Posterior vena cava (tissue), 2 donors: ENCODE measurements at places on chromosomes 5 and 9. TPM values are rescaled to one million over a fixed set of nuclear protein-coding genes. Genes with fewer than 3 reads are reported as not detected.

The KCNIP1 gene
- 0.79 TPM for total RNA-seq

The PRUNE2 gene
- total RNA-seq, result 477 TPM

The HEMGN gene
- 0.83 TPM for total RNA-seq

The CRB2 gene
- total RNA-seq, result not detected

The SLC6A3 gene
- 0.19 TPM for total RNA-seq

DNA sequence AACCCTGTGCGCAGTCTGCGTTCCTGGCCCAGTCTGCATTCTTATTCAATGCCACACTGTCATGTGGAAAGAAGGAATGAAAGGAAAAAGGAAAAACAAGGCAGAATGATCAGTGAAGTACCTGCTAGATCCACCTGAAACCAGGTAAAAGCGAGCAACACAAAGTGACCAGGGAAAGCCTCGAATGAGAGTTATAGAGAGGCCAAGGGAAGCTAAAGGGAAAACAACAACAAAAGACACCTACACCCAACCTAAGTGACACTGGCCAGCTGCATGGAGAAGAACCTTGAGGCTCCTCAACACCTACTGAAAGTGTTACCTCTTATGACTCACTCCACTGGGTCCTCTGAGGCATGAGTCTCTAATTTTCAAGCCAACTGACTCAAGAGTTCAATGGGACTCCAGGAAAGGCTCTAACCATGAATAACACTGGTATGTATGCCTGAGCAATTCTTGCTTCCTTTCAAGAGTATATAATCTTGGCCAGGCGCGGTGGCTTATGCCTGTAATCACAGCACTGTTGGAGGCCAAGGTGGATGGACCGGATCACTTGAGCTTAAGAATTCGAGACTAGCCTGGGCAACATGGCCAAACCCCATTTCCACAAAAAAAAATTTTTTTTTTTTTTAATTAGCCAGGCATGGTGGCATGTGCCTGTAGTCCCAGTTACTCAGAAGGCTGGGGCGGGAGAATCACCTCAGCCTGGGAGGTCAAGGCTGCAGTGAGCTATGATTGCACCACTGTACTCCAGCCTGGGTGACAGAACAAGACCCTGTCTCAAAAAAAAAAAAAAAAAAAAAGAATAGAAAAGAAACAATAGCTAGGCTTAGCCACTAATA lies 29.0 kb downstream of the MTMR12 start:
- DNase-seq, result no peak

DNA sequence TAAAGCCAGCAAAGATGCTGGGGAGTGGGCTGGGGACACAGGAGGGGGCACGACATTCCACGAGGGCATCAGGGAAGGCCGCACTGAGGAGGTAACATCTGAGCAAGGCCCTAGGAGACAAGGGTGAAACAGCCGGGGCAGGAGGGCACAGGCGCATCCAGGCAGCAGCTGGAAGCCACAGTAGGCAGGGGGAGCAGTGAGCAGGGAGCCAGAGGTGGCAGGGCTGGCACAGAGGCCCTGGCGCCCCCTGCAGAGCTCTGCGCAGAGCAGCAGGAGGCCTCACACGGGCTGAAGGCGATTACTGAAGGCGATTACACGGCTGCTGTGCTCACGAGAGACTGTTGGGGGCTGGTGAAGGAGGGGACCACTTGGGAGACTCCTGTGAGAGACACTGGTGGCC lies 15.4 kb downstream of the LMAN2 start:
- peak; percentile 55 for DNase-seq

DNA sequence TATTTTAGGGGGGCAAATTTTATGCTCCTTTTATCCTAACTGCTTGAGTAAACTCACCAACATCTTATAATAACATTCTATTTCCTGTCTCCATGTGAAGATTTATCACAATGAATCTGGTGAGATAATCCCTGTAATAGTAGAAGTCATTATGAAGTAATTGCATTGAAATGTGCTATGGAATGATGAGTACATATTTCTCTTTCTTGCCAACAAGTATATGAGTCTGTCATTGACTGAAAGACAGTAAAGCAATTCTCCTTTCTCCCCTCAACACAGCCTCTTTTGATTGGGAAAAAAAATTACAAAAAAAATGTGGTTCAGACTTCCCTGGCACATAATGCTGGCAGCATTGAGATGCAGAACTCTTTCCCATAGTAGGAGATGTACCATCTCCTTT lies 459.2 kb upstream of the RGMB start:
- DNase-seq, result no peak

GRCh38 chr5:102670224-102670836 lies 84.8 kb upstream of the PAM start:
- DNase-seq, result no peak

- no peak for DNase-seq
These were observed 11.8 kb downstream of the SPARC start for GRCh38 chr5:151674626-151675610.

GRCh38 chr9:77764894-77765780 lies 117.0 kb upstream of the GNA14 start:
- DNase-seq, result no peak

GRCh38 chr5:61702784-61703183 lies 370.7 kb downstream of the ZSWIM6 start:
- no peak for DNase-seq

GRCh38 chr5:43421450-43422133 lies 9.4 kb upstream of the CCL28 start:
- no peak for DNase-seq

DNA sequence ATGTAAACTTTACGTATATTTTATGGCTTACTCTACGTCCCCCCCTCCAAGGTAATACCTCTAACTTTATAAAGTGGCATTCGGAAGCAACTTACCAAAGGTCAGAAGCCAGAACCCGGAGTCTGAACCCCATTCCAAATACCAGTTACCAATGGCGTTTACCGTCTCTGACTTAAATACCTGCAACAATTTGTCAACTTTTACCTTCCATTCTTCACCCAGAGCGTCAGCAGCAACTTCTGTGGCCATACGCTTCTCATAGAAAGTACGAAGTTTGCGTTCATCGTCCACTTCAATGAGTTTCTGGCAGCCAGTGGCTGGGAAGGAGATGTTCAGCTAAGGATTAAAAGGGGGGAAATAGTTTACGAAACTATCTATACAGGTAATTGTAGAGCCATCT lies 753 bp downstream of the RPS6 start:
- no peak for DNase-seq

GRCh38 chr5:131525805-131526204 lies 109.2 kb downstream of the RAPGEF6 start:
- DNase-seq, result no peak

DNA sequence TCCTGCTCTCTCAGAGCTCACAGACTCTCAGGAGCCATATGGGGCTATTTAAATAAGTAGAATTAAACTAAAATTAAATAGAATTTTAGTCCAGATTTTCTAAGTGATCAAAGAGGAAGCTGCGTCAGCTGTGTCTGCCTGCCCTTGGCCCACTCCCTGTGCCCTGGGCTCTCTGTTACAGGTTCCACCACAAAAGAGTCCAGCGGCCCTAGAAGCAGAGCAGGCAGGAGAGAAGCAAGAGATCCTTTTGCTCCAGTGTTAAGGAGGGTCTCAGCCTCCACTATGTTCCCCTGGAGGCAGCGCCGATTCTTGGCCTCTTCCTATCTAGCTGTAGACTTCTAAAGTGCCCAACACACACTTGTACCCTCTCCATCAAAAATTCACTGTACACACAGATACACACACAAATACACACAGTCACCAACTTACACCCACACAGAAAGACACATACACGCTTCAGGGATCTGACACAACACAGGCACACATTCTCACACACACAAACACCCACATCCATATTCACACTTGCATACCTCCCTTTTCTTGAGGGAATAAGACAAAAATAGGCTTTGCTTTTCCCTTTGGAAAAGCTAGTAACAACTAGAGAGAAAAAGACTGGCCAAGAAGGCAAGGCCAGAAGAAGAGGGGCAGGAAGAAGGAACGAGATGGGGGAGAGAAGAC lies 5.5 kb upstream of the TNIP1 start:
- DNase-seq, result no peak

DNA sequence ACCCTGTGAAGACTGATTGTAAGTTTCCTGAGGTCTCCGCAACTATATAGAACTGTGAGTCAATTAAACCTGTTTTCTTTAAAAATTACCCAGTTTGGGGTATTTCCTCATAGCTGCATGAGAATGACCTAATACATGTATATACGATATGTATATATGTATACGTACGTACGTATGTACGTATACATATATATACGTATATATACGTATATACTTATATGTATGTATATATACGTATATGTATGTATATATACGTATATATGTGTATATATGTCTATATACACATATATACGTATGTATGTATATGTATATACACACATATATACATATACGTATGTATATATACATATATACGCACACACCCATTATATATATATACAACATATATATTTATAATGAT lies 1153.0 kb upstream of the CDH18 start:
- DNase-seq, result no peak

DNA sequence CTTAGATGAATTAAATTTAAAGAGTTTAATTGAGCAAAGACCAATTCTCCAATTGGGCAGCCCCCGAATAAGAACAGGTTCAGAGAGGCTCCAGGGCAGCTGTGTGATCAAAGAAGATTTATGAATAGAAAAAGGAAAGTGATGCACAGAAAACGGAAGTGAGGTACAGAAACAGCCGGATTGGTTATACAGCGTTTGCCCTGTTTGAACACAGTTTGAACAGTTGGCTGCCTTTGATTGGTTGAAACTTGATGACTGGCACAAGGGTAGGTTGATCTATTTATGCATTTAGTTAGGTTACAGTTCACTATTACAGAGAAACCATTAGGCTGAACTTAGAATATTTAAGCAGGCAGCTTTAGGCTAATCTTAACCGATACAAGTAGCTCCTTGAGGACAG lies 29.5 kb downstream of the NIM1K start:
- no peak for DNase-seq

GRCh38 chr5:129112295-129112694 lies 17.7 kb downstream of the ISOC1 start:
- DNase-seq, result no peak

GRCh38 chr9:96875461-96876142 lies 21.3 kb upstream of the ZNF782 start:
- DNase-seq, result no peak

DNA sequence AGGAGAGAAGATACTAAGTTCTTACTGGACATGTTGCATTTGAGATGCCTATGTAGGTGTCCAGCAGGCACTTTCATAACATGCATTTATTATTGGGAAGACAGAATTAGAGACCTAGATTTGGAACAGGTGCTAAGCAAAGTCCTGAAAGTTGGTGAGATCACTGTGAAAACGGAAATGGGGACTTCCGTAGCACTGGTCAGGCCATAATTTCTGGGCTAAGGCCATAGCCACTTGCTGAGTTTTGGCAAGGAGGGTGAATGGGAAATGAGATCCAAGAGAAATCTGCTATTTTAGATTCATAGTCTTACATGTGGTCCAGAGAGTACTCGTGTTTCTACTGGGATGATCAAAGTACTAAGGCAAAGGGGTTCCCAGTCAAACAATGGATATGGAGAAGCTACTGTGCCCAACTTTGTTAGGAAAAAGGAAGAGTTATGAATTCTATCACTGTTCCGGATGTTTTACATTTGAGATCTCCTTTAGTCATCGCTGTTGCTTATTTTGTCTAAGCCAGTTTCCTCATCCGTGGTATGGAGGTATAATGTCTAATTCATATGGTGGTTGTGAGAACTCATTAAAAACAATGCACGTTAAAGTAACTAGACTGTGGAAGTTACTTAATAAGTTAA lies 33.4 kb downstream of the TEK start:
- no peak for DNase-seq
